Kidney epithelial cell (primary cell): ENCODE measurements at places on chromosomes 7 and 10. TPM values are rescaled to one million over a fixed set of nuclear protein-coding genes. Genes with fewer than 3 reads are reported as not detected.

DNA sequence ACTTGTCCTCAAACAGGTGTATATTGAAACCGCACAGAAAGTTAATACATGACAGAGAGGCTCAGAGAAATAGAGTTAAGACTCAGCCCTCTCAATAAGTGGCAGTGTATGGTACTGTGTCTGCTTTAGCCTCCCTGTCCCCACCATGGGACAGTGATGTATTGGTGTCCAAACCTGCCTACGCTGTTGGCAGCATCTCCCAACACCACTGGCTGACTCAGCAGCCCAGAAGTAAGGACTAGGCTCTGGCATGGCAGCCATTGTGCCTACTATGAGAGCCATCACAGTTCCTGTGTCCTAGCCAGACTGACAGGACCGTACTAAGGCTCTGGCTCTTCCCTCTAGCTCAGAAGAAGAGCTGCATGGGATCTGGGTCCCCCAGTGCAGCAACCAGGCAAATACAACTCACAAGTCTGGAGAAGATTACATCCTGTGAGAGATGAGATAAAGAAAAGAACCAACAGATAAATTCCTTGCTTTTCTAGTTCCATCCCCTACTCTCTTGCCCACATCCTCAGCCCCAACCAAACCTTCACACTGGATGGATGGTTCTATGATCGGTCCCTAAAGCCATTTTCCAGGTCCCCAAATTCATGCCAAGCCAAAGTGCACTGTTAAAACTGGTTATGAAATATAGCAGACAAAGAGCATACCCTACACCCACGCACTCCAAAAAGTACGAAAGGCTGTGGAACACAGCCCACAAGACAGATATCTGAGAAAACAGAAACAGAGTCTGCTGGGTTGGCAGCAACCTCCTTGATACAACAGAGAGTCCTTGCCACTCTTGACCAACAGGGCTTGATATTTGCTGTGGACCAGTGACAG lies 44.1 kb upstream of the DMTF1 start:
- no peak for DNase-seq

- no peak for DNase-seq
These were observed 92.7 kb downstream of the PARD3 start for GRCh38 chr10:34722404-34722803.

DNA sequence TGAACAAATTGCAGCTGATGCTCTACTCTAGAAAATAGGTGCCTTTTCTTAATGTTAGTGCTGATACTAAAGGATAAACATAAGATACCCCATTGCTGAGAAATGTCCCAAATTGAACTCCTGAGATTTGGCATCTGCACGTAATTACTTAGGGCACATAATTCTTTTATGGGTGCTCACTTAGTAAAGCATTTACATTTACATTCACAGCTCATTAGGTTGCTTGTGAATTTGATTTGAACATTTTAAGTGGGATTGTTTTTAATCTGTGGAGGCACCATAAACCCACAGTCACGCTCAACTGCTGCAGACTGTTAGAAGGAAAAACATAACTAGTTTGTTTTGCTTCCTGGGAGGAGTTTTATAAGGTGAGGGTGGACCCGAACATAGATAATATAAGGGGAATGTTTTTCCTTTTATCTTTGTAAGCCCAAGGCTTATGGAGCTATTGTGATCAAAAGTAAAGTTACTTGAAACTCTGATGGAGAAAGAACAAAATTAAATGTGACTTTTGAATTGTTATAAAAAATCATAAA lies 560.8 kb downstream of the REEP3 start:
- no peak for DNase-seq

DNA sequence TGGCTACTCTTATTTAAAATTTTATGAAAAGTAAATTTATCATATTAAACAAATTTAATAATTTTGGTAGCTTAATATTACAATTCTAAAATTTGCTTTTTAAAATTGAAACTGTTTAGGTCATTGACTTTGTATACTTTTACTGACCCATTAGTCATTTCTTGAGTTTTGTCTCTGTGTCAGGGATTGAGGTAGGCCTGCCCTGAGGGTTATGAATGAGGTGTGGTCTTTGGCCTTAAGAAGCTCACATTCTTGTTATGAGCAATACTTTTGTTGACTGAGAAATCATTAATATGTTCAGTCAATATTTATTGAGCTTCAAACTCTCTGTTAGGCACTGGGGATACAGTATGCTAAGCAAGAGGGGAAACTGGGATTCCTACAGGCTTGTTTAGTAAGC lies 47.0 kb upstream of the RPA3 start:
- DNase-seq, result no peak

GRCh38 chr7:12728192-12728538 lies 40.7 kb downstream of the ARL4A start:
- no peak for DNase-seq

- no peak for DNase-seq
These were observed 35.1 kb downstream of the SMNDC1 start for GRCh38 chr10:110269374-110270318.

GRCh38 chr7:55325371-55325792 lies 39.8 kb upstream of the LANCL2 start:
- DNase-seq, result no peak

- no peak for DNase-seq
These were observed 69.8 kb downstream of the ADD3 start for GRCh38 chr10:110077436-110078130.

DNA sequence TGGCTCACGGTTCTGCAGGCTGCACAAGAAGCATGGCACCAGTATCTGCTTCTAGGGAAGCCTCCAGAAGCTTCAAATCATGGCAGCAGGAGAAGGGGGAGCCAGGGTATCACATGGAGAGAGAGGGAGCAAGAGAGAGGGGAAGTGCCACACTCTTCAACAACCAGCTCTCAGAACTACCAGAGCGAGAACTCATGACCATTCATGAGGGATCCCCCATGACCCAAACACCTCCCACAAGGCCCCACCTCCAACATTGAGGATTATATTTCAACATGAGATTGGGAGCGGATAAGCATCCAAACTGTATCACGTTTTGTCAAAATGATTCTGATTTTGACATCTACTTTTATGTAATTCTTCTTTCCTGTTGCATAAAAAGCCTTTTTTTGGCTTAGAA lies 38.5 kb downstream of the CREM start:
- no peak for DNase-seq

DNA sequence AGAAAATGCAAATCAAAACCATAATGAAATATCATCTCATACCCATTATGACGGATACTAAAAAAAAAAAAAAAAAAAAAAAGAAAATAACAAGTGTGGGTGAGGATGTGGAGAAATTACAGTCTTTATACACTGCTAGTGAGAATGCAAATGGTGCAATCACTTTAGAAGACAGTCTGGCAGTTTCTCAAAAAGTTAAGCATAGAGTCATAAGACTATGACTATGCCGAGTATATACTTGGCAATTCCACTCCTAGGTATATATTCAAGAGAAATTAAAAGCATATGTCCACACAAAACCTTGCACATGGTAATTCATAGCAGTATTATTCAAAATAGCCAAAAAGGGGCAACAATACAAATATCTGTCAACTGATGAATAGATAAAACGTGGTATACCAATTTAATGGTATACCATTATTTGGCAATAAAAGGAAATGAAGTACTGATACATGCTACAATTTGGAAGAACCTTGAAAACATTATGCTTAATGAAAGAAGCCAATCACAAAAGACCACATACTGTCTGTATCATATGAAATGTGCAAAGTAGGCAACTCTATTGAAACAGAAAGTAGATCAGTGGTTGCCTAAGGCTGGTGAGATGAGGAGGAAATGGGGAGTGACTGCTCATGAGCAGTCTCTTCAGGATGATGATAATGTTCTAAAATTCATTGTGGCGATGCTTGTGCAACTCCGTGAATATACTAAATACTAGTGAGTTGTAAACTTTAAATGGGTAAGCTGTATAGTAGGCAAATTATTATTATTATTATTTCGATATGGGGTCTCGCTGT lies 90.1 kb upstream of the NANOS1 start:
- no peak for DNase-seq

SPDYE2B gene
- not detected in 2 replicates for total RNA-seq

DNA sequence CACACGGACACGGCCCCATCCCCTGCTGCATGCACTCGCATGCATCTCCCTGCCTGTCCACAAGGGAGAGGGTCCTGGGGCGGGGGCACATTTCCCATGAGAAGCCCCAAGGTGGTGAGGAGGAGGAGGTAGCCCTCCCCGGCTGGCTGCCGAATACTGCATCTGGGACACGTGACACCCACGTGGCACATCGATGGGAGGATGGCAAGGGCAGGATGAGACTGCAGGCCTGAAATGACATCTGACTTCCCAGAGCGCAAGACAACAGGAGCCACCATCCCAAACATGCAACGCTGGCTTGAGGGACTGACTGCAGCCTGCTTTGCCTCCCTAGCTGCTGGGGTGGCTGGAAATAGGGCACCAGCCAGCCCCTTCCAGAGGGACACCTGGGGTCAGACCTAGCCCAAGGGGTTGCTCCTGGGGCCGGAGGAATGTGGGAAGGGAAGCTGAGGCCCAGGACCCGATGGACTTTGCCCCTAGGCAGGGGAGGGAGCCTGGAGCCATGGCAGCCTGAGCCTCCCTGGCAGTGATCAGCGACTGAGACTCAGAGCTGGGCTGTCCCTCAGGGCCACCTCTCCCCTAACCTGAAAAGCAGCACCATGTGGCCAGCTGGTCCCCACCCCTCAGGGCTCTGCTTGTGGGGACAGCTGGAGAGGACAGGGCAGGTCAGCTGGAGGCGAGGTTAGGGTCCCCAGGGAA lies 16.1 kb downstream of the BUD23 start:
- DNase-seq, result no peak

ITPRID1 gene
- total RNA-seq, result not detected in 2 replicates
